A172 (cell line): ENCODE measurements at places on chromosomes 4 and X. TPM values are rescaled to one million over a fixed set of nuclear protein-coding genes. Genes with fewer than 3 reads are reported as not detected.

GRCh38 chr4:87961993-87962392, 13.5 kb upstream of the SPP1 start:
- peak; percentile 56 for DNase-seq

DNA sequence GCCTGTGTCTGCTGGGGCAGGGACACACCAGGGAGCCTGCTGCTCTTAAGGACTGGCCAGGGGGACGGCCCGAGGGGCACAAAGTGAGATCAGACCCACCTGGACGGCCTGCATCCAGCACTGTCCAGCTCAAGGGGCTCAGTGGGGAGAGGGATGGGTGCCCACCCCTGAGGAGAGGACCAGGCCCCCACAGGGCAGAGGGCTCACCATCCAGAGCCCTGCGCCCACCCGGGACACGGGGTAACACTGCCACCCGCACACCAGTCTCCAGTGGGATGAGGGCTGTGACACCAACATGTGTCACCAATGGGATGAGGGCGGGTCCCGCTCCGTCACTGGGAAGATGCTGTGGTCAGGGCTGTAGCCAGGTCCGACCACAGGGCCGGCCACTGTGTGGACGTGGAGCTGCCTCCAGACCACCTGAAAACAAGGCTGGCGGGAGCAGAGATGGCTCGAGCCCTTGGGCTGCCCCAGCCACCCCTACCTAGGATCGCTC, 13.2 kb downstream of the DGKQ start:
- DNase-seq, result no peak

DNA sequence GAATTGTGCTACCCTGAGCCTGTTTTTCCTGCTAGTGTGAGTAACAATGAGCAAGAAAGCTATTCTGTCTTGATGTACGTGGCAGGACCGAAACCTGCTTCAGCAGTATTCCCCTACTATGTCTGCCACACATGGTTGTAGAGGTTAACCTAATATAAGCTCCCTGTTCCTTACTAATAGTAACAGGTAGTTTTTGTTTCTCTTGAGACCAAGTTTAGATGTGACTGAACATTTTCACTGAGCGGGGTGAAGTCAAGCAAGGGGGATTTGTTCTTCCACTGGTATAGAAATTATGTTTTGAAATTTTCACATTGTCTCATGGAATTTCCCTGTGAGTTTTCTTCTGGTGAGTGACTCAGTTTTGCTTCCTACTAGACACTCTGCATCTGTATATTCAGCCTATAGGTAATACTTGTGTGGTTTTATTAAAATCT, 37.3 kb downstream of the RRAGB start:
- no peak for DNase-seq

DNA sequence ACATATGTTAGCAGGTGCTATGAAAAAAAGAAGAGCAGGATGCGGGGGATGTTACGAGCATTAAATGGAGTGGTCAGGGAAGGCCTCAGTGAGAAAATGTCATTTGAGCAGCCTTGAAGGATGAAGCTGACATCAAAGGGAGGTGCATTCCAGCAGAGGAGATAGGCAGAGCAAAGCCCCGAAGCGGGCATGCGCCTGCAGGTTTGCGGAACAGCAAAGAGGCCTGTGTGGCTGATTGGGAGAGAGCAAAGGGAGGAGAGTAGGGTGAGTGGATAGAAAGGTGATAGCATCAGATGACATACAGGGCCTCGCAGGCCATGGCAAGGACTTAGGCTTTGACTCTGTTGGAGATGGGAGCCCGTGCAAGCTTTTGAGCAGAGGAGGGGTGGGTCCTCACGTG, 95.4 kb upstream of the GPR50 start:
- DNase-seq, result no peak

DNA sequence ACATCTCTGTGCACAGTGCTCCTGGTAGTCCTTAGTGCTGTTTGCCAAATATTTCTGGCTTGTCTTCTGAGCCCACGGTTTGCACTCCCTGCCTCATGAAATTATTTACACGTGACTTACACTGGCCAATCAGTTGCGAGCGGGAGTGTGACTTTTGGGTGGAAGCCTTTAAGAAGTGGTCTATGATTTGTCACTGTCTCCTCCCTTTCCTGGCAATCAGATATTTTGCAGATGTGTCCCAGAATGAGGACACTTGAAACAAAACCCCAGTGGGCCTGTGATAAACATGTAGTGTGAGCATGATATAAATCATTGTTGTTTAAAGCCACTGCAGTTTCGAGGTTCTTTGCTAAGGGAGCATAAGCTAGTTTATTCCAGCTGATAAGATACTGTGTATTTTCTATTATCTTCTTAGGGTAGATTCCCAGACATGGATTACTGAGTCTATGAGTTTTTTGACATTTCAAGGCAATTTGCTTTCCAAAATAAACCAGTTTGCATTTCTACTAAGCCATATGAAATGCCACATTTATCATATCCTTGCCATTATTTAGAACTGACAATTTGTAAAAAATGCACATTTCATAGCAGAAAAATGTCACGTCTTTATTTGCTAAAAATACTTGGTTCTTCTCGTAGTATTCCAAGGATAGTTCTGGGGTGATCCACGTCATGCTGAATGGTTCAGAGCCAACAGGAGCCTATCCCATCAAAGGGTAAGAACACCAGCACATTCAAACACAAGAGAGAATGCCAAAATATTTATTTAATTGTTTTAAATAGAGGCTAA, 12.0 kb downstream of the BST1 start:
- DNase-seq, result no peak

Gene KLHL4
- 1.8 and 3.3 TPM in 2 replicates for total RNA-seq

Gene SASH3
- not detected in 2 replicates for total RNA-seq

- no peak for DNase-seq
These were observed 220.1 kb upstream of the STK26 start for GRCh38 chrX:131802836-131803626.

DNA sequence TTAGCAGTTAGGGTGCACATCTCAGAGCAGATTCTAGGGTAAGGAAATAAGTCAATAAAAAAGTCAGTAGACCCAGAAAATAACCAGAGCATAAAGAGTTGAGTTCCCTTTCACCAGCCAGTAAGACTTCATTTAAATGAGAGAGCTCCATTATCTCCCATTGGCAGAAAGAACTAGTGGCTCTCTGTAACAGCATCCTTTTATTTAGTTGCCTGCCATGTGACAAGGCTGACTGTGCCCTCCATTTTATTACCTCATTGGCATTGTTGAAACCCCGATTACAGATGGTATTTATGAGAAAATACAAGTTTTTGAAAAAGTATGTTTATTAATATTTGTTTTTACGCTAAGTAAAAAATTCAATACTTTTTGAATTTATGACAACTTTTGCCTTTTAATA, 859.5 kb upstream of the NDST4 start:
- no peak for DNase-seq

GRCh38 chr4:103994059-103994458, 274.3 kb upstream of the TACR3 start:
- peak; percentile 30 for DNase-seq

- DNase-seq, result no peak
These were observed 434.6 kb downstream of the PCDH11X start for GRCh38 chrX:92213786-92214185.

Gene CFI
- total RNA-seq, result 1.1 TPM in 1 of 2 replicates, not detected in the other

Gene PDGFC
- 27.5 and 36.9 TPM in 2 replicates for total RNA-seq
